Activated CD4-positive, alpha-beta T cell treated with anti-CD3 and anti-CD28 coated beads for 48 hours (primary cell): ENCODE measurements at places on chromosomes 3 and 15.

DNA sequence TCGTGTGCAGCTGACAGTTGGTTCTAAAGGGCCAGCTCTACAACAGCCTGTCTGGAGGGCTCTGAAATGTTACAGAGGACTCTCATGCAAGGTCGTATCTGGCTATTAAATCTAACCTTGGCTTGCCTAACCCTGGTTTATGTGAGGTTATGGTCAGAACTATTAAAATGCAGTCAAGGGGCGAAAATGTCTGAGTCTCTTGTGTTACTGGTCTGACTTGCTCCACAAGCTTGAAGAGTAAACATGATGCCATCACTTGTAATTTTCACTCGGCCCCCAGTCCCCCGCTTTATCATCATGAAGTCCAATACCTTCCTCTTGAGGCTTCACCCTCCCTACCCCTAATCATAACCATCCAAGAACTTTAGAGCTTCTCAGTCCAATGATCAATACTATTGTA lies 9.4 kb downstream of the ENTPD3 start:
- DNase-seq: no peak

DNA sequence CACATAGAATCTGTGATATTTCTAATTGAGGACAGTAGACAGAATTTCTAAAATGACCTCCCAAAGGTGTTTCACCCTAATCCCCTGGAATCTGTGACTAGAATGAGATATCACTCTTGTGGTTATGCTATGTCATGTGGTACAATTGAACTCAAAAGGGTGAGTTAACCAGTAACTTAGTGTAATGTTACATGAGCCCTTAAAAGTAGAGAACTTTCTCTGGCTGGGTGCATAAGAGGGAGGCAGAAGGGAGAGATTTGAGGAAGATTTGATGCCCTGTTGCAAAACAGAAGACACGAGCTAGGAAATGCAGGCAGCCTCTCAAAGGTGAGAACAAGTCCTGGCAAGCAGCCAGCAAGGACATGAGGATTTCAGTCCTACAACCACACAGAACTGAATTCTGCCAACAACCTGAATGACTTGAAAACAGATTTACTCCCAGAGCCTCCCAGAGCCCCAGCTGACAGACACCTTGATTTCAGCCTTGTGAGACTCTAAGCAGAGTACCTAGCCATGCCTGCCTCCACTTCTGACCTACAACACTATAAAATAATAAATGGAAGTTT lies 160.3 kb downstream of the MTHFS start:
- DNase-seq: no peak

- no peak for DNase-seq
Observed at GRCh38 chr3:123319760-123320159, 118.0 kb downstream of the SEC22A start.

GRCh38 chr15:100920516-100921135 lies 1.5 kb downstream of the LRRK1 start:
- DNase-seq: no peak

DNA sequence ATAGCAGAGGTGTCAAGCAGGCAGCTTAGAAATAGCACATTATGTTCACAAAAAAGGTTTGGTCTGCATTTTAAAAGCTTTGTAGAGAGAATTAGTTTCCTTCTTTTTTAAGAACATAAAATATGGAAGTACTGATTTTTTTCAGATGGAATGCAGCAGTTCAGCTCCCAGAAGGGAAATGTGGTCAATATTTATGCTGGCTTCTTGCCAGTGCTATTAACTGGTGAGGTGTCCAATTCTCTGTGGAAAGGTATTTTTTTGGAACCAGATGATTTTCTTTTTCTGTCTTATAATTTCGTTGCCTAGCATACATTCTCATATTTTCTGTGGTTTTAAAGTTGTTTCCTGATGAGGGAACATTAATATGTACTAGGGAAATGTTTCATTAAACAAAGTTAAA lies 211.4 kb upstream of the ZNF385D start:
- DNase-seq: no peak

DNA sequence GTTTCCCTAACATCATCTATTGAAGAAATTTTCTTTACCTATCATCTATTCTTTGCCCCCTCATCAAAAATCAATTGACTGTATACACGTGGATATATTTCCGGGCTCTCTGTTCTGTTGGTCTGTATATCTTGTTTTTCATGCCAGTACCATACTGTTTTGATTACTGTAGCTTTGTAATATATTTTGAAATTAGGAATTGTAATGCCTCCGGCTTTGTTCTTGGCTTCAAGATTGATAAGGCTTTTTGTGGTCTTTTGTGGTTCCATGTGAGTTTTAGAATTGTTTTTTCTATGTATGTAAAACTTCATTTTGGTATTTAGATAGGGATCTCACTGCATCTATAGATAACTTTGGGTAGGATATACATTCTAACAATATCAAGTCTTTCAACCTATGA lies 454.4 kb downstream of the LPP start:
- DNase-seq: no peak

DNA sequence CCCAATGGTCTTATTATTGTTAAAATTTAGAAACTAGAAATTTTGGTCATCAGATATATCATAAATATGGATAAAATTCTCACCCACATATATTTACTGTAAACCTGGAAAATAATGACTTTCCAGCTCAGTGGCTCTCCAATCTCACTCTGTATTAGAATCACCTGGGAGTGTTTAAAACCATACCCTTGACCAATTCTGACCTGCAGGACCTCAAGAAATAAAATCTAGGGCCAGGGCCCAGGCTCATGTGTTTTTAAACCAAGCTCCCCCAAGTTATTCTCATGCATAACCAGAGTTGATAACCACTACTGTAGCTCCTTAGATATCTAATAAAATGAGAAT lies 372.1 kb downstream of the SHQ1 start:
- DNase-seq: no peak

DNA sequence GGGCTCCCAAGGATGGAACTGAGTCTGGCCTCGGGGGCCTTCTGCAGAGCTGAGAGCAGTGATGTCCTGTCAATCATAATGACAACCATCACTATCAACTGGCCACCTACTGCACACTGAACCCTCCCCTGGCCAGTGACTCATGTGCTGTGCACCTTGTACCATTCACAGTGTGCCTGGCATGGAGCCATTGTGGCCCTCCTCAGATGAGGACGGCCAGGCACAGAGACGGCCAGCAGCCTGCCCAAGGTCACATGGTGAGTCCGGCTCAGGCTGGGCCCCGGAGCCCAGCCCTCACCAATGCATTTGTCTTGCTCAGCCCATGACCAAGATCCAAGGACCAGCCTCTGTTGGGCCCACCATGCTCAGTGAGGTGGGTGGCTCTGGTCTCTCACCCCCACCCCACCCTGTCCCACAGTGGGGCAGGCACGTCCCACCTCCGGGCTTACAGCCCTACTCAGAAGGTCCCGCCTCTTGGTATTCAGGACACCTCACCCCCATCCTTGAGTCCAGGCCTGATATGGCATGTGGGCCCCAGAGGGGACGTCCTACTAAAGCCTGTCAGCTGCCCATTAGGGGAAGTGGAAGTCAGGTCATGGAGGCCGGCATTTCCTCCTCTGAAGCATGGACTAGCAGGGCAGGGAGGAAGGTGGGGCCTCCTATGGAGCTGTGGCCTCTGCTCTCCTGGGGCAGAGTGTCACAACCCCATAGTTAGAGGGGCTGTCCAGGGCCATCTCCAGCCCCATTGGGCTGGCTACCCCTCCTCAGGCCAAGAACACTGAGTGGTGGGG lies 35.9 kb upstream of the TMEM115 start:
- no peak for DNase-seq

DNA sequence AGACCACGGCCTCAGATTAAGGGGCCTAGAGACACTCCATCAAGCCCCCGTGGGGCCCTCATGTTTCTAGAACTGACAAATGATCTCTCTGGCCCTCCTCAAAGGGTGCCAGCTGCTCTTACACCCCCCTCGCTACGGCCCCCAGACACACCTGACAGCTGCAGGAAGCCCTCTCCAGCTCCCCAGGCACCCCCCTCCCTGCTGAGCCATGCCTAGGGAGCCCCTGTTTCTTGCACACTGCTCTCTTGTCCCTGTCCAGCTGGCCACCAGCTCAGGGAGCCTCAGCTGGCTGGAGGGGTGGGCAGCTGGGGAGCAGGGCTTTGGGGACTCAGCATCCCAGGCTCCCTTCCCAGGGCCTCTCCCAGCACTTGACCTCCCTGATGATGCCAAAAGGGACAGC lies 14.8 kb downstream of the TNK2 start:
- no peak for DNase-seq

DNA sequence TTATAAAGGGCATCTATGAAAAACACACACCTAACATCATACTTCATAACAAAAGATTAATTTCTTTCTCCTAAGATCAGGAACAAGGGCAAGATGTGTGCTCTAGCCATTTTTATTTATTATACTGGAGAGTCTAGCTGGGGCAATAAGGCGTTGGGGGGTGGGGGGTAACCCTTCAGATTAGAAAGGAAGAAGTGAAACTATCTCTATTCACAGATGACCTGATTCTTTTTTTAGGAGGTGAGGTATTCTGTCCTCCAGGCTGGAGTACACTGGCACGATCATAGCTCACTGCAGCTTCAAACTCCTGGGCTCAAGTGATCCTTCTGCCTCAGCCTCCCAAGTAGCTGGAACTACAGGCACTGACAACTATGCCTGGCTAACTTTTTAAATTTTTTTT lies 89.5 kb upstream of the MANF start:
- DNase-seq: no peak

GRCh38 chr3:88231207-88231606 lies 81.4 kb downstream of the C3orf38 start:
- DNase-seq: no peak

GRCh38 chr3:122318620-122319019 lies 6.4 kb upstream of the CSTA start:
- no peak for DNase-seq

GRCh38 chr3:1979961-1980615 lies 118.6 kb upstream of the CNTN4 start:
- DNase-seq: no peak

GRCh38 chr3:150145659-150146058 lies 175.0 kb upstream of the PFN2 start:
- DNase-seq: no peak

- no peak for DNase-seq
Observed at GRCh38 chr3:109316162-109316730, at the start of gene DPPA2. Gene DPPA2, minus strand, starts transcription at chr3:109316517. Its CDS starts 1,975 bp downstream, at chr3:109314542.

- DNase-seq: no peak
Observed at GRCh38 chr3:27544372-27544865, 60.2 kb upstream of the SLC4A7 start.

DNA sequence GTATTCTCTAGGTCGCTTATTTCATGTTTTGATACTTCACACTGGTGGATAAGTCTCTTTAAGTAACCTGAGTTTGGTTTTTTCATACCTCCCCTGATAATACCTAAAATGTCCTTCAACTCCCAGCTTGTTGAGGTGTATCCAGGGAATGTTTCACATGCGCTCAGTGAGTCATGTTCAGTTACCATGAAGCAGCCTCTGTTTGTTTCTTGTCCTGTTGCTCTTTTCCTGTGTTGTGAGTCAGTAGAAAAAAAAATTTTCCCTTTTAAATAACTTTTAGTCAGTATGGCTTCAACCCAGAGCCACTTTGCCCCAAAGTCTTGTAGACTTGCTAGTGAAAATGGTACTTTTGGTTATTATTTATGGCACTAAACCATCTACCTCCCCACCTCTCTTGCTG lies 278.4 kb upstream of the ZPLD1 start:
- no peak for DNase-seq

GRCh38 chr3:190676481-190676880 lies 162.6 kb downstream of the IL1RAP start:
- DNase-seq: no peak

DNA sequence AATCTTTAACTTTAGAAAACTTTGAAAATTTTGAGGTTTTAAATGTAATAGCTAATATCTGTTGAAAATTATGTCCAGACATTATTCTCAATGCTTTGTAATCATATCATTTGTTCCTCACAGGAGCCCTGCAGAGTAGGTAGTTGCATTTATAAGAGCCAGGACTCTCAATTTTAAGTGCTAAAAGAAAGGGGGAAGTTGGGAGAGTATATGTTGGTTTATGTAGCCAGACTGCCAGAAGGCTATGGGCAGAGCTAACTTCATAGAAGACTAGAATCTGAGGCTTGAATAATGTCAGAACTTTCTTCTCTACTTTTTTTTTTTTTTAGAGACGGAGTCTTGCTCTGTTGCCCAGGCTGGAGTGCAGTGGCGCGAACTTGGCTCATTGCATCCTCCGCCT lies 9.1 kb downstream of the VPS8 start:
- DNase-seq: no peak
